Stimulated activated CD4-positive, alpha-beta T cell treated with anti-CD3 and anti-CD28 coated beads, TNF-alpha, amount 100 ng/mL, for 48 hours (primary cell): ENCODE measurements at places on chromosomes 5 and 9.

- DNase-seq: peak; percentile 24
Observed at GRCh38 chr9:91954841-91955471, 4.9 kb upstream of the ROR2 start.

DNA sequence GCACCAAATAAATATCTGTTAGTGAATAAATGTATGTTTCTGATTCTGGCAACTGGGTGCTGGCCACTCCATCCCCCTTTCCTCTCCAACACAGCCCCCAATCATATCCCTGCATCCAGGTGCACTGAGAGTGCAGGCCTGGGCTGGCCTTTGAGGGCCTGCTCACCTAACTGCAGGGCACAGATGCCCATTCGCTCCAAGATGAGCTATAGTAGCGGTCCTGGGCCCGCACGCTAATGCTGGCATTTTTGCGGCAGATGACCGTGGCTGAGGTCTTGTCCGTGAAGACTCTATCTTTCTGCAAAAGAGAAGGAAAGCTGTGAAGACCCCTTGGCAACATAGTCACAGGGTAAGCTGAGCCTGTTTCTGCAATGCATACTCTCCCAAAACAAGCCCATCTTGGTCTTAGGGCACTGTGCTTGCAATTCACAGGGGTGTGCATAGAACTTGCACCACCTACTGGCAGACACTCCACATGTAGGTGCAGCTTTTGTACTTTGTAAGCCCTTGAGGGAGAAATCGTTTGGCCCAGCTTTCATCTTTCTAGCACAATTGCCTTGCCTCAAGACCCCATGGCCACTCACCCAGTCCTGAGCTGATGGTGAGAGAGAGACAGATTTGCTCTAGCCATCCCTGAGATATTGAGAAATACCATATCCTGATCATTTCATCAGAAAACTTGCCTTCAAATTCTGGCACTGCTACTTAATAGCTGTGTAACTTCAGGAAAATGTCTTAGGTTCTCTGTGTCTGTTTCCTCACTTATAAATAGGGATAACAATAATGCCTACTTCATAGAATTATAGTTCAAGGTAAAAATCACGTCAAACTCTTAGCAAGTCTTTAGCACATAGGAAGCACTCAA lies 13.5 kb downstream of the IL12B start:
- DNase-seq: no peak

DNA sequence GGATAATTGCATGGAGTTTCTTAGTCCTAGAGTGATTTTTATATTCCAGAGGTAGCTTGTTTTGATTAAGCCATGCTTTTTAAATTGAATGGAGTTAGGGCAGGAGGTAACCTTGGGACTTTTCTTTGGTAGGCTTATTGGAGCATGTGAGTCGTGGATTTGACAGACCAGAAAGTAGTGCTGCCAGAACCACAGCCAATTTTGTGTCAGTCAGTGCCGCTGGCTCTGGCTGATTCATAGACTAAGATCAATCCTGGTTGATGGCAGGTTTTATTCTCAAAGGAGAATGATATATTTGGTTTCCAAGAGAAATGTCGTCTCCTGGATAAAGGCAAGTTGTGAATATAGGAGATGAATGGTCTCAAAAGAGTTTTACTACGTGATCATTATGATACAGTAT lies 20.3 kb downstream of the RAI14 start:
- no peak for DNase-seq

DNA sequence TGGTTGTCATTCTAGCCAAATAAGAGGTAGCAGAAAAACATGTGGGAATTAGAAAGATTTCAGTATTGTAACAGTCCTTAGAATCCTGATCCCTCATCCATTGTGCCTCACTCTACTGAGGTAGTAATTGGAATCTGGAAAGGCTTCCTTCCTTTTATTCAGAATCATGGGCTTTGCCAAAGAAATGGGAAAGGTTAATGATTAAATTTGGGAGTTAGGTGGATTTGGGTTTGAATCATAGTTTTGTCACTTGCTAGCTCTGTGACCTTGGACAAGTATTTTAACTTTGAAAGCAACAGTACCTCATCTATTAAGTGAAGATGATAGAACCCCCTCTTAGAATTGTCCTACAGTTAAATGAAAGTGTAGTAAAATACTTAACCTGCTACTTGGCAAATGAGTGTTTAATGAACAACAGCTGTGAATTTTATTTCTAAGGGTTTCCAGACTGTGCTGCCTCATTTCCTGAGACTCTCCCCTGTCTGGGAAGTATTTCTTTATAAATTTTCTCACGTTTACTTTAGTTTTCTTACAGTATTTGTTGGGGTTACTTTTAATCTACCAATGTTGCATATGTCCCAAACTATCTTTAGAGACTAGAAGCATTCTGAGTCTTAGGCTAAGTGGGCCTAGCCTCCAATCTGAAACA lies 11.7 kb downstream of the SPDL1 start:
- DNase-seq: no peak

- no peak for DNase-seq
Observed at GRCh38 chr9:8468045-8468637, 668.6 kb upstream of the DMAC1 start.

- no peak for DNase-seq
Observed at GRCh38 chr5:8057769-8058168, 188.8 kb downstream of the MTRR start.
